ENCODE measurements at places on chromosomes 5 and 9. TPM values are rescaled to one million over a fixed set of nuclear protein-coding genes. Genes with fewer than 3 reads are reported as not detected.

Gene CLIC3
- total RNA-seq = 7.8 TPM

Gene FCN2
- total RNA-seq = not detected

Gene HCN1
- total RNA-seq = not detected

Gene TAF11L5
- total RNA-seq = not detected

Gene FBP1
- not detected for total RNA-seq

Gene OR1Q1
- total RNA-seq = not detected

Gene SPATA31D4
- total RNA-seq = not detected

Gene CBY3
- not detected for total RNA-seq

Gene PITX1
- 208 TPM for total RNA-seq

Gene SCGB3A2
- total RNA-seq = not detected

Gene FBN2
- 87.2 TPM for total RNA-seq

Gene GPX8
- total RNA-seq = 105 TPM

Gene ARL14EPL
- total RNA-seq = 0.18 TPM

Gene TRMO
- 13.7 TPM for total RNA-seq

Gene SEMA6A
- 0.74 TPM for total RNA-seq

Gene QSOX2
- total RNA-seq = 10.3 TPM

Gene GMCL2
- total RNA-seq = not detected

Gene PCDHGA11
- total RNA-seq = 6.4 TPM

Gene RAB3C
- total RNA-seq = under 0.01 TPM

Gene LRRTM2
- 0.57 TPM for total RNA-seq

Gene PGM5
- total RNA-seq = 14.9 TPM

Gene ADAMTSL2
- total RNA-seq = 2.3 TPM

Gene GABRG2
- total RNA-seq = not detected

Data from smooth muscle cell of bladder (primary cell).